ENCODE measurements at places on chromosomes 5 and 9.

DNA sequence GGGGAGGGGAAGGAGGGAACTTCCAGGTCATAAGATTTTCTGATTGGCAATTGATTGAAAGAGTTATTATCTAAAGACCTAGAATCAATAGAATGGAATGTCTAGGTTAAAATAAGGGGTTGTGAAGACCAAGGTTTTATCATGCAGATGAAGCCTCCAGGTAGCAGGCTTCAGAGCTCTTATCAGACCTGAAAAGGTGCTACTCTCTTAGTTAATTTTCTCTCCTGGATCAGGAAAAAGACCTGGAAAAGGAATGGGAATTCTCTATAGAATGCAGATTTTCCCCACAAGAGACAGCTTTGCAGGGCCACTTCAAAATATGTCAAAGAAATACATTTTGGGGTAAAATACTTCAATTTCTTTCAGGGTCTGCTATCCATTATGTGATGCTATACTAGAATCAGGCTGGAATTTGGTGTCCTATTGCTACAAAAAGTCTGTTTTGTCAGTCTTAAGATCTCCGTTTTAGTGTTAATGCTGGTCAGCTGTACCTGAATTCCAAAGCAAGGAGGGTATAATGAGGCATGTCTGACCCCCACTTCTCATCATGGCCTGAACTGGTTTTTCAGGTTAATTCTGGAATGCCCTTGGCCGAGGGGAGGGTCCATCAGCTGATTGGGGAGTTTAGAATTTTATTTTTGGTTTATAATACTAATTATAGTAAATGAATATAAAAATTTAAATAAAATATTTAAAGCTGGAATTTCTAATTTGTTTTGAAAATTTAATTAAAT is 16.6 kb upstream of the STOM start:
- DNase-seq, result no peak

GRCh38 chr5:128464596-128464995 is 73.4 kb downstream of the FBN2 start:
- no peak for DNase-seq

DNA sequence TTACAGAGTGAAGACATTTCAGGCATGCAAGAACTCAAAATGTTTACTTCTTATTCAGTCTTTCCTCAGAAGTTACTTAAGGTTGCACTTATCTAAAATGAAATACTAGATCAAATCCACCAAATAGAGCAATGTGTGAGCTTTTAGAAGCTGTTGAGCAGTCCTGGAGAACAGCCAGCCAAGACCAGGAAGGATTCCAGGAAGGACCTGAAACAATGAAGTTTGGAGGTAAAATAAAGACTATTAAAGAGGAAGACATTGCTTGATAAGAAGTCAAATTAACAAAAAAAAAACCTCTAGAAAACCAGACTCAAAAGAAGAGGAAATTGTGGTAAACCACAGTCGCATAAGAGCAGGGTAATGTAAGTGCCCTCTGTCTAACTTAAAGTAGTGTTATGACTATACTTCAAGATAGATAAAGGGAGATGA is 156.2 kb upstream of the S1PR3 start:
- no peak for DNase-seq

GRCh38 chr9:12631866-12632265 is 61.3 kb upstream of the TYRP1 start:
- DNase-seq, result no peak

DNA sequence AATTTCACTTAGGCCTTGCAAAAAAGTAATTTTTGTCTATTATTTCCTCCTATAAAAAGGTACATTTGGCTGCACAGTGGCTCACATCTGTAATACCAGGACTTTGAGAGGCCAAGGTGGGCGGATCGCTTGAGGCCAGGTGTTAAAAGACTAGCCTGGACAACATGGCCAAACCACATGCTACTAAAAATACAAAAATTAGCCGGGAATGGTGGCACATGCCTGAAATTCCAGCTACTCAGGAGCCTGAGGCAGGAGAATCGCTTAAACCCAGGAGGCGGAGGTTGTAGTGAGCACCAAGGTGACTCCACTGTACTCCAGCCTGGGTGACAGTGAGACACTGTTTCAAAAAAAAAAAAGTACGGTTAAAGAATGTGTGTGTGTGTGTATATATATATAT is 15.7 kb downstream of the NUP155 start:
- no peak for DNase-seq

DNA sequence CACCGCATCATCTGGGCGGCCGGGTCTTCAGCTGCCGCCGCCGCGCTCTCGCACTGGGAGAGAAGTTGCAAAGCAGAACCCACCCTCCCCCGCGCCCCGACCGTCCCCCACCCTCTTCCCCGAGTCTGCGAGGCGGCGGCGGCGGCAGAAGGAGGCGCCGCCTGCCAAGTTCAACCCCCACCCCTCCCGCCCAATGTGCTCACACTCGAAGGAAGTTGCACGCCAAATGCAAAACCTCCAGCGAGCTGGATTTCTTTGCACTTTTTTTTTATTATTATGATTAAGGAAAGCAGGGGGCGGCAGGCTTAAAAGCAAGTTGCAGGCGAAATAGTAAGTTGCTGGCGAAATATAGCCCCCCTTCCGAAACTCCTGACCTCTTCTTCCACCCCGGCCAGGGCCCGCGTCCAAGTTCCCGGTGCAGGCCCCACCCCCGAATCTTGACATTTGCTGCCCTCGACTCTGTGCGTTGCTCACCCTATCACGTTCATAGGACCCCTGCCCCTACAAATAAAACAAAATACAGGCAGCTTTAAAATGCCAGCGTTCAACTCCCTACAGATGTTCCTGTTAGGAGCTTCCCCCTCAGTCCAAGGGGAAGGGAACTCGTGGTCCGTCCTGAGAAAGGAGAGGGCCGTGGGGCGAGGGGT is 1.1 kb upstream of the NR3C1 start:
- DNase-seq, result no peak

- no peak for DNase-seq
Observed at GRCh38 chr9:38328765-38329164, 63.7 kb upstream of the ALDH1B1 start.

DNA sequence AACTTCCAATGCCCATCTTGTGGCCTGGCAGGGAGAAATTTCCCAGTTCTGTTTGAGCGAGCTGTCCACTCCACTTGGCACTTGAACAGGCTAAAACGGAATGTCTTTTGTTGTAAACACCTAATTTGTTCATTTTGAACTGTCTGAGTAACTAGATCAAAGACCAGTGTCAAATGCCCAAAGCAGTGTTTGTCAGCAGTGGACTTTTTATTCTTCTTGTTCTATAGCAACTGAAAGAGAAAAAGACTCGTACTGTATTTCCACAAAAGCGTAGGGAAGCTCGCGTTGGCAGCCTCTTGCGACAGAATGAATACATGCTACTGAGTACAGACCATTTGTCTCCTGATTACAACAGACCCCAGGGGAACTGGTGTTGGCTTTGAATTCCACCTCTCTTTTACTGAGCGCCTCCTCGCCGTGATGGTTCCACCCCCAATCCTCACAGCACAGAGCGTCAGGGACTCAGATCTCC is 601.8 kb upstream of the ZNF608 start:
- DNase-seq, result no peak

DNA sequence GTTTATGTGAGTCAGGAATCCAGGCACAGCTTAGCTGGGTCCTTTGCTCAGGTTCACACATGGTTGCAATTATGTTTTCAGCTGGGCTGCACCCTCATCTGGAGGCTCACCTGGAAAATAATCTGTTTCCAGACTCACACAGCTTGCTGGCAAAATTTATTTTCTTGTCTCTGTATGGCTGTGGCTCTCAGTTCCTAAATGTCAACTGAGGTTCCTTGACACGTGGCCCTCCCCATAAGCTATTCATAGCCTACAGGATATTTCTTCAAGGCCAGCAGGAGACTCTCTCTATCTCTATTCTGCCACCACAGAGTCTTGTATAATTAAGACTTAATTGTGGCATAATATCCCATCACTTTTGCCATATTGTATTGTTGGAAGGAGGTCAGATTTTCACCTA is 732.0 kb downstream of the CDH18 start:
- DNase-seq, result no peak

- no peak for DNase-seq
Observed at GRCh38 chr9:132798817-132799790, 79.0 kb downstream of the AK8 start.

GRCh38 chr5:162334944-162335343 is 267.4 kb downstream of the GABRG2 start:
- no peak for DNase-seq

GRCh38 chr9:116181853-116182610 is 28.4 kb downstream of the PAPPA start:
- no peak for DNase-seq

DNA sequence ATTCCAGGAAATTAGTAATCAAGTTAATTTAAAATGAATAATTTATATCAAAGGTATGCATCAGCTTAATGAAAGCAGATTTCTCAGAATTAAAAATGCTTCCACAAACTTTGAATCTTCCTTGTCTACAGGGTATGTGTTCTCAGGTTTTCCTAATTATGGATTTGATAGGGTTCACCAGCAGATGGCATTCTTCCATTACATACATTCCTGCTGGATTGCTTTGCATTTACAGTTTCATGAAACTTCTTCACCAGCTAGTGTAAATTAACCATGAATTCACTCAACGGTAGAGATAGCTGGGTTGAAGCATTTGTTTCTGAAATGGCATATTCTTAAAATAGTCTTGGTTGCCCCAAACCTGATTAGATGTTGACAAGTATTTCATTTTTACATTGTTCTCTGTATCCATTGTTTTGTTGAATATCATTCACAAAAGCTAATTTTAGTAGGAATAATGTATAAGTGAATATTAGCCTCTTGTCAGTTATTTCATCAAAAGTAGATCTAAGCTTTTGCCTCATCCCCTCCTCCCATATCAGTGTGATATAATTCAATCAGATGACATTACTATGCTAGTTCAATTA is 68.7 kb upstream of the WDR41 start:
- no peak for DNase-seq

DNA sequence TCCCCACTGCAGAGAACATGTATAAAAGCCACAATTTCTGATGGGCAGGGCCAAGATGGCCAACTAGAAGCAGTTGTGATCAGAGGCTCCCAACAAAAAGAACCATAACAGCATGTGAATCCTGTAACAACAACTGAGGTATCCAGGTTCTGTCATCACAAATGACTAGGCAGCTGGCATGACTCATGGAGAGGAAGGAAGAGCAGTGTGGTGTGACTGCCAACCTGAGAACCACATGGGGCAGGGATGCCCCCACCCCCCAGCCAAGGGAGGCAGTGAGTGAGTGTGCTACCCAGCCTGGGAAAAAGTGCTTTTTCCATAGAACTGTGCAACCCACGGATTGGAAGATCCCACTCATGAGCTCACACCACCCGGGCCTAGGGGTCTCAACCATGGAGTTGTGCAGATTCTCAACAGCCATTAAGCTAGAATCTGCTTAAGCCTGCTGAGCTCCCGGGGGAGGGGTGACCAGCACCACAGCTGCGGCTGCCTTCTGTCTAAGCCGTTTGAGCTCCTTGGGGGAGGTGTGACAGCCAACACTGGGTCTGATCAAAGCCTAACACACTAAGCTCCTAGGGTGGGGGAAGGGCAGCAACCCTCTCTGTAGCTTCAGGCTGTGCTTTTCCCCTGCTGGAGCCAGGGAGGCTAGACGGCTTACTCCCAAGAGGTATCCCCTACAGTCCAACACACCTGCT is 80.1 kb upstream of the DMAC1 start:
- peak; percentile 29 for DNase-seq

DNA sequence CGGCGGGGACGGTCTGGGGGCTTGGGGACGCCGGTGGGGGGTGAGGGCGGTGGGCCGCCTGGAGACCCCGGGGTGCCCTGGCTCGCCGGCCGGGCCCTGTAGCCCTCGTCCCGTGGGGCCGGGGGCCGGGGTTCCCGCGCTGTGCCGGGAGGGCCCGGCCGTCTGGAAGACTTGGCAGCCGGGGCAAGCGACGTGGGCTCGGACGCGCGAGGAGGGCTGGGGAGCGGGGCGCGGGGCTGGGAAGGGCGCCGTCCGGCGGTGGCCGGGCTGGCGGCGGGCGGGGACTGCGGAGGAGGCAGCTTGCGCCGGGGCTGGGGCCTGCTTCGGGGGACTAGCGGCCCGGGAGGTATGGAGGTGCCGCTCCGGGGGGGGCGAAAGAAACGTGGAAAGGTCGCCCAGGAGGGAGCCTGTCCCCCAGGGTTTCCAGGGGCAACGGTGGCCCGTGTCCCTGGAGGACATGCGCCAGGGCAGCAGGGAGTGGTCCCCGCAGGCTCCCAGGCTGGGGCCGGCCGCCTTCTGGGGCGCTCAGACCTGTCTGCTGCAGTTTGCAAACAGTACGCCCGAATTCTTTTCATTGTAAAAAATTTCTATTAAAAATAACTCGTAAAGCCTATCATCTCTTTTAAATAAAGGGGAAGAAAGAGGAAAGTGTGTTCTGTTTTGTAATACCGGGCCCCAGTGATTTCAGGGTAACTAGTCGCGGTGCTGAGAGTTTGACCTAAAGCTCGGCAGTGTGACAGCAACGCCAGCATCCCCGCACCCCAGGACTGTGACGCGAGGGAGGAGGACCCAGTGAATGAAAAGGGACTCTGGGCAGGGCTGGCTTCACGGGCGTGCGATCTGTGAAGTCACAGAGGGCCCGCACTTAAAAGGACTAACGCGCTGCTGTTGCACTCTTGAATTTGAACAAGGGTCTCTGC is 752 bp upstream of the ANKH start:
- DNase-seq, result peak; percentile 48

DNA sequence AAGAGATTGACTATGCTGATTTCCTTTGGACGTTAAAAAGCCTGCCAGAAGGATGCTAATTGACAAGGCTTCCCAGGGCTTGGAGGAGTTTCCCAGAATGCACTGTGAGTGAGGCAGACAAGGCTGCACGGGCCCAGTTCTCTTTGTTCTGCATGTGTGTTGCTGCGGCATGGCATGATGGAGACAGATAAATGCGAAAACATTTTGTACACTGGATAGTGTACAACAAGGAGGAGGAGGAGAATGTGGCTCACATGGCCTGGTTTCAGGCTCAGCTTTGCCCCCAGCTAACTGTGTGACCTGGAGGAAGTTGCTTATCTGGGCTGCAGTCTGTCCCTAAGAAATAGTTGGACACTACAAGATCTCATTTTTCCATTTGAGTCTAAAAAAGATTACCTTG is 135.5 kb upstream of the CPEB4 start:
- no peak for DNase-seq

GRCh38 chr5:169566202-169566601 is 17.4 kb upstream of the SPDL1 start:
- DNase-seq, result no peak

Measured in stimulated activated CD4-positive, alpha-beta T cell treated with anti-CD3 and anti-CD28 coated beads, TNF-alpha, amount 100 ng/mL, for 48 hours (primary cell).